Caco-2 (cell line): ENCODE measurements at places on chromosomes 3 and 15. TPM values are rescaled to one million over a fixed set of nuclear protein-coding genes. Genes with fewer than 3 reads are reported as not detected.

Gene ZNF385D
- not detected in 2 replicates for total RNA-seq

DNA sequence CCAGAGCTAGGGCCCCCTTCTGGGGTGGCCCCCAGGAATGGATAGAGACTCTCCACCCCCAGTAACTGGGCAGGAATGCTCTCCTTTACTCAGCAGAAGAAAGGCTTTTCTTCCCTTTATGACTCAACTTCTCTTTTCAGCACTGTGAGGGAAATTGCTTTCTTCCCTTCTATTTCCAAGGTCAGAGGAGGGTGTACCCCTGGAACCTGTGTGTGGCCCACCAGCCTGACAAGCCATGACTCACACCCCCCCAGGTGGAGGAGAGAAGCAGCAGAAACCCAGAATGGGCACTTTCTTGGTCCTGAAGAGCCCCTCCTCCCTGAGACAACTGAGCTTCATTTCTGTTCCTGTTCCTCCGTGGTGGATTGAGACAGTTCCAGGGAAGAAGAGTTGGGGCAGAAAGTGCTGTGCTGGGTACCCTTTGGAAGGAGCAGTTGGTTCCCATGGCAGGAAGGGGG, 2.7 kb upstream of the ANKRD63 start:
- no peaks in the 10 kb centered on the region for H3K36me3 ChIP-seq
- H3K4me3 ChIP-seq = no peak overlapping the region
- H3K27ac ChIP-seq = no peak overlapping the region
- H3K27me3 ChIP-seq = no peaks in the 10 kb centered on the region
- no peaks in the 10 kb centered on the region for H3K4me1 ChIP-seq

GRCh38 chr3:194401346-194401745, 2.3 kb upstream of the GP5 start:
- H3K27ac ChIP-seq = no peak overlapping the region
- peaks cover under 1% of the 10 kb centered on the region; the same call in 1 of the 2 replicates for H3K4me1 ChIP-seq

- DNase-seq = no peak
- H3K36me3 ChIP-seq = no peaks in the 10 kb centered on the region
- H3K27ac ChIP-seq = no peak overlapping the region
- no peak overlapping the region for H3K4me3 ChIP-seq
Observed at GRCh38 chr3:11672363-11672762, 28.6 kb upstream of the VGLL4 start.

DNA sequence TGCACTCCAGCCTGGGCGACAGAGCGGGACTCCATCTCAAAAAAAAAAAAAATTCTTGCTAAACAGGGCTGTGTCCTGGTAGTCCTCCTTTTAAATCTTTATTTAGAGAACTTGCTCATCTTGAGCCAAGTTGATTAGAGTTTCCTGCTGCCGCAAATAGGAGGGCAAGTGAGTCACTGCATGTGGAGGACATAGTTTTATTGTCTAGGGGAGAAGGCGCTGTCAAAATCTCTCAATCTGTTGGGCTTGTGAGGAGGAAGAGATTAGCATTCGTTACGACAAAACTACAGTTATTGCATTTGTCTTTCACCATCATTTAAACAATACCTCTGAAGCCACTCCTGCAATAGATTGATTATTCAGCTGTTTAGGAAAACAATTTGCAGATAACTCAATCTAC, 11.5 kb downstream of the MUC4 start:
- H3K4me1 ChIP-seq = no peaks in the 10 kb centered on the region
- no peaks in the 10 kb centered on the region for H3K36me3 ChIP-seq
- H3K27me3 ChIP-seq = no peaks in the 10 kb centered on the region
- no peak for DNase-seq
- no peak overlapping the region for H3K4me3 ChIP-seq

DNA sequence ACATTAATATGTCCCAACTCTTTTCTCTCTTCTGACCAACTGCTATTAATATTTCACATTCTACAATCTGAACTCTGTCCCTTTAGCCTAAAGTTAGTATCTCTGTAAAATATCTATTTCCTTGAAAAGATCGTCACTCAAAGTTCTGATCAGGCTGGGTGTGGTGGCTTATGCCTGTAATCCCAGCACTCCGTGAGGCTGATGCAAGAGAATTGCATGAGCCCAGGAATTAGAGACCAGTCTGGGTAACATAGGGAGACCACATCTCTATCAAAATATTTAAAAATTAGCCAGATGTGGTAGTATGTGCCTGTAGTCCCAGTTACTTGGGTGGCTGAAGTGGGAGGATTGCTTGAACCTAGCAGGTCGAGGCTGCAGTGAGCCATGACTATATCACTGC, 695.6 kb downstream of the MCTP2 start:
- no peak overlapping the region for H3K4me3 ChIP-seq
- H3K4me1 ChIP-seq = no peaks in the 10 kb centered on the region
- no peaks in the 10 kb centered on the region for H3K27me3 ChIP-seq
- no peak overlapping the region for H3K27ac ChIP-seq

Gene CDHR4
- not detected in 2 replicates for total RNA-seq

GRCh38 chr15:81851325-81851724, 194.5 kb downstream of the MEX3B start:
- H3K27ac ChIP-seq = no peak overlapping the region
- no peak for DNase-seq
- no peak overlapping the region for H3K4me3 ChIP-seq
- H3K27me3 ChIP-seq = no peaks in the 10 kb centered on the region
- H3K36me3 ChIP-seq = no peaks in the 10 kb centered on the region
- no peaks in the 10 kb centered on the region for H3K4me1 ChIP-seq
